ENCODE measurements at places on chromosomes 12 and 14.

DNA sequence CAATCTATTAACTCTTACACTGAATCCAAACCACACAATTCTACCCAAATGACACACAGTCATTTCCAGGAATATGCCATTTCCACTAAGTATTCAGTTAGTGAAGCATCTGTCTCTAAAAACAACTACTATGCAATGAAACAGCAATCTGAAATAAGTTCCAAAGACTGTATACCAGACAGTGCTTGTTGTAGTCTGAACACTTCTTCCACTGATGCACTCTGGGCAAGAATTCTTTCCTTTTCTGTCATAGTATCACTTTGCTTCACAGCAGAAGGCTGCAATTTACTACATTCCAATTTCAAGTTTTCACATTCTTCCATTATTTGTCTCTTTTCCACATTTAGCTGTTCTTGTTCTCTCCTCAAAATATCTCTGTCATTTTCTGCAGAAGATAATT lies 25.8 kb downstream of the TRIP11 start:
- no peak for DNase-seq

GRCh38 chr14:87656315-87656714 lies 336.7 kb downstream of the GALC start:
- no peak for DNase-seq

- DNase-seq = peak; percentile 67
Measured at GRCh38 chr12:118035190-118036041, 18.9 kb downstream of the RFC5 start.

- DNase-seq = no peak
Measured at GRCh38 chr12:10563002-10563401, 50.4 kb downstream of the MAGOHB start.

DNA sequence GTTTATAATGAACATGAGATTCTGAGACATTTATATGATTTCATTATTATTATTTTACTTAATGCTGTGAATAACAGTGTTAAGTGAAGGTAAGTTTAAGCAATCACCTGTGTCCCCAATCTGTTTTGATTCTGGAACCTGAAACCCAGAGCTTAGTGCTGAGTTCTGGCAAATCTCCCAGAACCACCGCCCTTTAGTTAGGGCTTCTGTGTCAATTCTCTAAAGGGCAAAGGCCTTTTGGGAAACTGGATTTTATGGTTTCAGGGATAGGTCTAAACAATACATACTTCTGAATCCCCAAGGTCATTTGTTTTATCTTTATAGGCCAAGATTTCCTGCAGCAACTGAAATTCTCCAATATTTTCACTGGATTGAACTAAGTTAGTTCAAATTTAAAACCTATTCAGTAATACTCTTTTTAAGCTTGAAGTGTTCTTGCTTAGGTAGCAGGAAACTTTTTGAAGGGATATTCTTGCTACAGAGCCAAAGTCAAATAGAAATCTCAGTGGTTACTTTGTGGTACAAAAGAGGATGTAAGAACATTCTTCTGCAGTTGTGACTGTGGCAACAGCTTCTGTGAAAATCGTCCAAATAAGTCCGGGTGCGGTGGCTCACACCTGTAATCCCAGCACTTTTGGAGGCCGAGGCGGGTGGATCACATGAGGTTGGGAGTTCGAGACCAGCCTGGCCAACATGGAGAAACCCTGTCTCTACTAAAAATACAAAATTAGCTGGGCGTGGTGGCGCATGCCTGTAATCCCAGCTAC lies 10.0 kb upstream of the PKP2 start:
- DNase-seq = no peak

GRCh38 chr12:24349051-24349799 lies 399.8 kb upstream of the SOX5 start:
- no peak for DNase-seq

GRCh38 chr14:55625481-55625880 lies 45.5 kb downstream of the KTN1 start:
- no peak for DNase-seq

- DNase-seq = no peak
Measured at GRCh38 chr12:30913323-30913722, 13.2 kb upstream of the TSPAN11 start.

- no peak for DNase-seq
Measured at GRCh38 chr12:13144266-13144828, 40.9 kb upstream of the GSG1 start.

GRCh38 chr12:6311822-6312528 lies 1.5 kb downstream of the PLEKHG6 start:
- DNase-seq = no peak

DNA sequence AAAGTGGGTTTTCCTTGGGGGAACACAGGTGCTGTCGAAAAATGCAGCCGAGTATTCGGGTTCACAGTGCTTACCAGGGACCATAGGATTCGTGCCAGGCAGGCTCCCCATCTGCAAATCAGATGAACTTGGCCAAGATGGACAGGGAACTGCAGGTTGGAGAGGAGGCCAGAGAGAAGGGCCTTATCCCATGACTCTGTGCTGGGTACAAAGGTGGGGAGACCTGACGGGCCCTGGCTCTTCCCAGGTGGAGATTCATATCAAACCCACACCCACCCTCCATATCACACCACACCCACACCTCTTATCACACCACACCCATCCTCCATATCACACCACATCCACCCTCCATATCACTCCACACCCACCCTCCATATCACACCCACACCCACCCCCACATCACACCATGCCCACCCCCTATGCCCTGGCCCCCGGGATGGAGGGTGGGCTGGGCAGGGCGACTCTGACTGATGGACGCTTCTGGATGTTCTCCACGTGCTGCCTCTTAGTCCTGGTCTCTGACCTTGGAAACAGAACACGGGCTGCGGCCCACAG lies 319.7 kb downstream of the ADGRD1 start:
- no peak for DNase-seq

- no peak for DNase-seq
Measured at GRCh38 chr14:31400031-31400638, 20.2 kb downstream of the HEATR5A start.

DNA sequence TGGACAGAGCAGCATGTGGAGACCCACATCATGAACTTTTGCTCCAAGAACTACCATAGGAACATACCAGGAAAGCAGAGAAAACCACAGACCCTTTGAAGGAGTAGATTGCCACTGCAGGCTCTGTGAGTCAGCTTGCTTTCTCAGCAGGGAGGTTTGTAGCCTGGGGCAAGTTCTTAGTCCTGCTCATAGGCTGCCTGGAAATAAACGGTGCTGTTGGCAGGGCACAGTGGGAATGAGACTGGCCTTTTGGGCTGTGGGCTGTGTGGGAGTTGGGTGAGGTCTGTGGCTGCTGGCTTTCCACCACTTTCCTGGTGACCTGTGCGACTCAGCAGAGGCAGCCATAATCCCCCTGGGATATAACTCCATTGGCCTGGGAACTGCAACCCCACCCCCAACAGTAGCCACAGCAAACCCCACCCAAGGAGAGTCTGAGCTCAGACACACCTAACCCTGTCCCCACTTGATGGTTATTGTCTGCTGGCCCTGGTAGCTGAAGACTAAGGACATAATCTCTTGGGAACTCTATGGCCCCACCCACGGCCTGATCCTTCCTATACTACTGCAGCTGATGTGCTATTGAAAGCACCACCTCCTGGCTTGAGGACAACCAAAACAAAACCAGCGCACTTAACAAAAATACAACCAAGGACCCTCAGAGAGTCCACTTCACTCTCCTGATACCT lies 192.1 kb upstream of the GARIN6 start:
- no peak for DNase-seq

DNA sequence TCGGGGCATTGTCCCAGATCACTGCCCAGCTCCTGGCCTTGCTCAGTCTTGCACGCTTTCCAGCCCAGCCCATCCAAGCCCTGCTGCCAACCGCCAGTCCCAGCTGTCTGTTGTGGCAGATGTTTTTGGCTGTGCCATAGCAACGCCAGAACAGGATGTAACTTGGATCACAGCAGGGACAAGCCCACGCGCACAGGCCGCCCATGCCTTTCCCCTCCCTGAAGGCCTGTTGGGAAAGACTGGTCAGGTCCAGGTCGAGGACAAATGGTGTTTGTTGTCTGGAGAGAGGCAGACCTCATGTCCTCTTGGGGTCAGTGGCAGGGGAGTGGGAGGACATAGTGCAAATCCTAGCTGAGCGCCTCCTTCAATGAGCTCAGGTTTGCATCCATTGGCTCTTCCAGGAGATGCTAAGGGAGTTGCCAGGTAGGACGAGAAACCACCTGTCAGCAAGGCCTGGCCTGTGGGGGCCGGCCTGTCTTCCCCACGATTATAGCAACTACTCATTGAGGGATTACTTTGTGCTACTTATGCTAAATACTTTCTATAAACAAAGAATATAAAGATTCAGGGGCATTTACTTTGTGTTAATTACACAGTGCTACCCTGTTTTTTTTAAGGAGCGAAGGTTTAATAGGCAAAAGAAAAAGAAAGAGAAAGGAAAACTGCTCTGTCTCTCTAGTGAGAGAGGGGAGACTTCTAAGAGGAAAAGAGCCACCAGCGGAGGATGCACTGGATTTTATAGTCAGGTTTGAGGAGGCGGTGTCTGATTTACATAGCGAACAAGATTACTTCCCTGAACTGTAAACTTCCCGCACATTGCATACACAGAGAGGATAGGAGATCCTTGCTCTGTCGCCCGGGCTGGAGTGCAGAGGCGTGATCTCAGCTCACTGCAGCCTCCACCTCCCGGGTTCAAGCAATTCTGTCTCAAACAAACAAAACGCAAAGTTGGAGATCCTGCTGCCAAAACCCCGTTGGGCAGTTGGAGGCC lies 42.8 kb upstream of the CORO1C start:
- no peak for DNase-seq

DNA sequence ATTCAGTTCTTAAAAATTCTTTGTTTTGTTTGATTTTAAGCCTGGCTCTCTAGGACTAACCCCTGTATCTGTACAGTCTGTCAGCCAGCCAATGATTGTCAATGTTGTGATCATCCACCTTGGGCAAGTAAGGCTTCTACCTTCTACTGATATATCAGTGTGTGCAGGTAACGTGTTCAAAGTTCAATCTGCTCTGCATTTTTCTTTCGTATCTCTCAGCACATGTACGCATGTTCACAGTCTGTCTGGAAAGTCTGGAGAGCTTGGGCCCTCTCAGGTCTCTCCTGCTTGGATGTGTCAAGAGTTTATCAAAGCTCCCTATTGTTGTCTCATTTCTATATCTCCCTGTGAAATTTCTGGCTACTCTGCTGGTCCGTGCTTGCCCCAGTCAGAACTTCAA lies 138.6 kb upstream of the VRK1 start:
- DNase-seq = no peak

DNA sequence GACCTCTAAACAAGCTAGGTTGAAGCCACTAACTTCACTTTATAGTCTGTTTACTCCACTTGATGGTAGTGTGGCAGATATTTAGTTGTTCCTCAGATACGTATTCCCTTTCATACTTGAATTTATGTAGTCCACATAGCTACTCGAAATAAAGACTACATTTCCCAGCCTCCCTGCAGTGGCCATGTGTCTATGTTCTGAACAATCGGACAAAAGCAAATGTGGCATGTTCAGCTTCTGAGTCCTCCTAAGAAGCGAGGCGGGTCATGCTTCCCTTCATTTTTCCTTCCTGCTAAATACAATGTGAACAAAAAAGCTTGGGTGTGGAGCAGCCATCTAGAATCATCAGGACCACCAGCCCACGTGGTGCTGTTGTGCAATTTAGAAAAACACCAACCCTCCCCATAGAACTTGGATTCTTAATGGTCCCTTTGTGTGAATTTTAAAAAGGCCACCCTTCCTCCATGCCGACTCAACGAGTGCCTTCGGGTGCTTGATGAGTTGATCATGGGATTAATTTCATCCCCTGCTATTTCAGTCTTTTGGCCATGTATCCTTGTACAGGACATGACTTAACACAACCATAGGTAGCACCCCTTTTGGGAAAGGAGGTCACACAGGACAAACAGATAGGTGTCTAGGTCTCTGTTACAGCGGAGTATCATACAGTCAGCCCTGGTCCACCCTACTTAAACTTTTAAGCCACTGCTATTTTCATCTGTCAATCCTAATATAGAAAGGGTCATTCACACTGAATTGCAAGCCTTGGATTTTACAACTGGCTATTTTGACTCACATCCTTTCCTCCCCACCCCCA lies 60.7 kb downstream of the ZFC3H1 start:
- DNase-seq = no peak

- DNase-seq = peak; percentile 68
Measured at GRCh38 chr12:50765095-50765911, 1.4 kb downstream of the ATF1 start.

- no peak for DNase-seq
Measured at GRCh38 chr12:108369736-108370396, 30.8 kb upstream of the CMKLR1 start.

- no peak for DNase-seq
Measured at GRCh38 chr14:24323341-24323740, 11.5 kb downstream of the ADCY4 start.

DNA sequence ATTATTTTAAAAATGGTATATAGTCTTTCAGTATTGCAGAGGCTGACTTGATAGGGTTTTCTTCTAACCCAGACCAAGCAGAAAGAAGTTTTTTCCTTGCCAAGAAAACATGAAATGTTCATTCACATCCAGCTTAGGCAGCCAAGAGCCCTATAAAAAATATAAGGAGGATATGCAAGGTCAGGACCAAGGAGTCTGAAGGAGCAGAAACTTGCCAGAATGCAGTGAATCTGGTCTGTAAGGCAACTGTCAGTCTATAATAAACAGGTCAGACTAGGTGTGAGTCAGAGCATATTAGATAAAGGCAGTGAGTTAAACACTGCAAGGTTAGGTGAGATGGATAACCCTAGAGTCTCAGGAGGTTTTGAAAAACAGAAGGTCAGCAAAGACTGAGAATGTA lies 645.5 kb downstream of the C12orf50 start:
- no peak for DNase-seq

- no peak for DNase-seq
Measured at GRCh38 chr12:28033538-28033915, 61.0 kb upstream of the PTHLH start.

- DNase-seq = no peak
Measured at GRCh38 chr12:13146336-13146938, 43.0 kb upstream of the GSG1 start.

GRCh38 chr12:54182981-54183380 lies 5.8 kb downstream of the SMUG1 start:
- DNase-seq = no peak

GRCh38 chr12:56522411-56523193 lies 982 bp downstream of the RBMS2 start:
- DNase-seq = no peak

DNA sequence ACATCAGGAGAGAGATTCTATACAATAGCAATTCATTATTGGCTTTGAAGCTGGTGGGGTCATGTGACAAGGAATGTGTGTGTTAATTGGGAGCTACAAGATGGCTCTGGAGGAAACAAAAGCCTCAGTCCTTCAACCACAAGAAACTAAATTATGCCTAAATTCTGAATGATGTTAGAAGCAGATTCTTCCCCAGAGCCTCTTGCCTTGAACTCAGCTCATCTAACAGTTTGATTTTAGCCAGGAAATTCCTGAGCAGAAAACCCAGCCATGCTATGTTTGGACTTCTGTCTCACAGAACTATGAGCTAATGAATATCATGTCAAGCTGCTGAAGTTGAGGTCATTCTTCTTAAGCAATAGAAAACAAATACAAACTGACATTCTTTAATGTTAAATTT lies 274.7 kb downstream of the SLC6A15 start:
- no peak for DNase-seq

DNA sequence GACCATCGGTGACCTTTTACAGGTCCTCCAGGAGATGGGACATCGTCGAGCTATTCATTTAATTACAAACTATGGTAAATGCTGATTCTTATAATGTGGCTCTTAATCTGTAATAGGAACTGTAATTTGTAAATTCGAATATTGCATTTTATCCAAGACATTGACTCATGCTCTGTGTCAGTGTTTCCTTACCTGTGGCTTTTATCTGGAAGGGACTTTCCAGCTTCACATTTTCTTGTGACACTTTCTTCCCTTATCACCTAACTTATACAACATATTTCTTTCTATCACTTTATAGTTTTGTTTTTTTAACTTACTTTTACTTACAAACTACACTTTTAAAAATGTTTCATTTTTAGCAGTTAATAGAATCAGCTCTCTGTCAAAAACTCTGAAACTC lies 14.8 kb downstream of the IRAK3 start:
- DNase-seq = no peak

Measured in cerebellum (tissue), 4 donors.